NCI-H1092 (cell line): ENCODE measurements at places on chromosomes 3 and 15.

DNA sequence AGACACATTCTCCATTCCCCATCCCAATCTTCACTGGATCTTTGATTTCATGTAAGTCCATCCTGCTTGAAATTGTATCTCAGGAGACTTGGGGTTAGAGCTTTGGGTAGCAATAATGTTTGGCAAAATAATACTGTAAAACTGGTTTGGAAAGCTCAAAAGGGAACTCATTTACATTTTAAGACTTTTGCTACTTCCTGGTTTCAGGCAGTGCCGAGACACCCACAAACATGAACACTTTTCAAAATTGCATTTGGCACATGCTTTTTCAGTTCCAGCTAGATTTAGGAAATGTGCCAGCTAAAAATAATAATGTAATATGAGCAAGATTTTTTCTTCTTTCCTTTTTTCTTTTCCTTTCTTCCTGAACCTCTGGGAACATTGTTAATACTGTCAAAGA lies 145.7 kb upstream of the CBLB start:
- no peak for DNase-seq

DNA sequence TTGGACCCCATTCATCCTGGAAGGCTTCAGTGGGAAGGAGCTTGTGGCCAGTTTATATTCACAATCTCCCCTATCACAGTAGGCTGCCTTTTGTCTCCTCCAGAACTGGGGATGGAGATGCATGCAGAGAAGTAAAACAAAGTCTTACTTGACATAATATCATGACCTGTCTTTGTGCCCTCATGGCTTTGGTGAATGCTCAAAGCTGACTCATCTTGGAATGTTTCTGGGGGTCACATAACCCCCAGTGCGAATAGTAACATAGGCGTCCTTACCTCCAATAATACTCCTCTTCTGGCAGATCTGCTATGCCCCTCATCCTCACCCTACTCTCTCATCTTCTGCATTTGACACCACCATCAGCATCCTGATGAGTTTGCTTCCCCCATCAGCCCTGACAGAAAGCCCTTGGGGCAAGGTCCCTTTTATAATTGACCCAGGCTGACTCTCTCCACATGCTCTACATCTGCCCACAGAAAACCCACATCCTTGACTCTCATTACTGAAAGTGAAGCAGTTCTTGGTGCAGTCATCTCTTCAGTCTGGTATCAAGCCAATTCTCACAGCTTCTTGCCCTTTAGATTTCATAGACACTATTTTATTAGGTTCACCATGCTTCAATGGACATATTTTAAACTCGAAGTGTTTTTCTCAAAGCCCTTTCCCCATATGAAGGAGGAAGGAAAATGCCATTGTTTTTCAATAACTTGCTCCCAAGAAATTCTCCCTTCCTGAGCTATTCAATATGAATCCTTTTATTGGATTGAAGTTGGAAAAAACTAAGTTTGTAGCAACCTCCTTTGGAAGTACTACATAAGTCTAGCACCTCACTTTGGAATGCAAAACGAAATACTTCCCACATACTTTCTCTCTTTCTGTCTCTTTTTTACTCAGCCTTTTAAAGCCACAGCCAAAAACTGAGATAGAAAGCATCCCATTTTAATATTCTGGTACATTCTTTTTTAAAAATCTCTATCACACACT lies 36.6 kb downstream of the OSTN start:
- no peak for DNase-seq

DNA sequence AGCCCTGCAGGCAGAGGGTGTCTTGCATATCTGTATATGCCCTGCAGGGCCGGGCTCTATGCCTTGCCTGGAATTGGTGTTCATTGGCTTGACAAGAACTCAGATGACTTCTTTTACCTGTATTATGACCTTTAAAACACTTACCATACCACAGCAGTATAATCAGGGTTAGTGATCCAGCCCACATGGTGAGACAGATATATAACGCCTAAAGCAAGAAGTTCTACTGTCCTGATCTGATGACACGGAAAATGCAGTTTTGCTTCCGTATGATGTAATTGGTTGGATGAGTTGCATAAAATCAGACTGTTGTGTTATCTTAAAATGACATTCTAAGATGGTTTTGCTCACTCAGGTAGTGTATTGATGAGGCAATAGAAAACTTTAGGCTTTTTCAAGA lies 9.4 kb downstream of the CCDC174 start:
- no peak for DNase-seq

DNA sequence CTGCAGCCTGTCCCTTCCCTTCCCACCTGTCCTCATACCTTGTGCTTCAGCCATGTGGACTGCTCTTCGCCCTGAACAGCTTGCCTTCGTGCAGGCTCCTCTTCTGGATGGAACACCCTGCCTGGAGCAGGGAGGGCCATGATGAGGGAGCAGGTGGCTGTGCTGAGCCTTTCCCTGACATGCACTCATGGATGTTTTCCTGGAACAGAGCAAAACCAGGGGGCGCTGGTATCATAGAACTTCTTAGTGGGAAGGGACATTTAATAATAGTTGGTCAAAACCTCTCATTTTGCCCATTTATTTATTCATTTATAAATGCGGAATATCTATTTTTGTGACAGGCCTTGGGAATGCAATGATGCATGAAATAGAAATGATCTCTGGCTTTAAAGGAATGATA lies 149.3 kb downstream of the CACNA1D start:
- no peak for DNase-seq

- no peak for DNase-seq
Observed at GRCh38 chr15:51044037-51044727, 50.5 kb downstream of the TNFAIP8L3 start.

- peak; percentile 7 for DNase-seq
Observed at GRCh38 chr3:9402410-9403228, 5.2 kb downstream of the SETD5 start.

- DNase-seq = no peak
Observed at GRCh38 chr3:63034101-63034500, 158.9 kb upstream of the CADPS start.
